ENCODE measurements at places on chromosomes 4 and X. TPM values are rescaled to one million over a fixed set of nuclear protein-coding genes. Genes with fewer than 3 reads are reported as not detected.

- H3K36me3 ChIP-seq, result no peaks in the 10 kb centered on the region
- no peak overlapping the region for H3K4me3 ChIP-seq
- H3K27ac ChIP-seq, result no peak overlapping the region
Observed at GRCh38 chr4:2321279-2322196, 59.6 kb upstream of the MXD4 start.

GRCh38 chr4:114072781-114073180 lies 93.3 kb upstream of the ARSJ start:
- no peak overlapping the region for H3K4me3 ChIP-seq
- H3K36me3 ChIP-seq, result no peaks in the 10 kb centered on the region
- DNase-seq, result peak; percentile 73
- no peaks in the 10 kb centered on the region for H3K27me3 ChIP-seq
- peaks cover 9% of the 10 kb centered on the region for H3K4me1 ChIP-seq
- no peak overlapping the region for H3K27ac ChIP-seq

DNA sequence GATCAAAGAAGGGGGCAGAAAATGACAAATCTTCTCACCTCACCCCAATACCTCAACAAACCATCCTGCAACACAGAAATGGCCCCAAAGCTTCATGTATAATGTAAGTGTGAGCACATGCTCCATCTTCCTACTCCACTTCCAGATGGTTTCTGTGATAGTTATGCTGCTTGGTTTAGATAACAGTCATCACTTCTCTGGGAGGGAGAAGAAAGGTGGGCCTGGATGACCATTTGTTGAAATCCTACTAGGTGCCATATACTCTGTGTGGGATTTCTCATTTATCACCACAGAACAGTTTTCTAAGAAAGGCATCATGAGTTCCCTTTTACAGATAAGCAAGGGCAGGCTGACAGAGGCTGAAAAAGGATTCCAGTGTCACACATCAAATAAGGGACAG lies 31.3 kb upstream of the NXF3 start:
- DNase-seq, result no peak
- no peaks in the 10 kb centered on the region for H3K4me1 ChIP-seq
- H3K27ac ChIP-seq, result no peak overlapping the region
- H3K4me3 ChIP-seq, result no peak overlapping the region
- no peaks in the 10 kb centered on the region for H3K27me3 ChIP-seq

DNA sequence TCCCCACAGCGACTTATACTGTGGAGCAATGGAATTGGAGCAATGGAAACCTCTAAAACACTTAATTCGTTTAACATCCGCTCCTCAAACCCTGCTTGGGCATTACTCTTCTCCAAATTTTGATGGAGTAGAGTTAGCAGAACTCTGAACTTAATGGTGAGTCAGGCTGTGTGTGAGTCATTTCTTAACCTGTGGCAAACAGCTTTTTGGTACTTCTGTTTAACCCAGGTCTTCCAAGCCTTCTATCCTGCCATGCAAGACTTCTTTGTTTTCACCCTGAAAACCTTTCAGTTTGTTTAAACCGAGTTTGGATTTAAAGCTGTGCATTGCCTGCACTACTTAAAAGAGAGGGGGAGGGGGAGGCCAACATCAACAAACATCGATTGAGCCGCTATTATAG lies 3.6 kb upstream of the AMOT start:
- H3K4me3 ChIP-seq, result no peak overlapping the region
- H3K27me3 ChIP-seq, result no peaks in the 10 kb centered on the region
- H3K36me3 ChIP-seq, result no peaks in the 10 kb centered on the region
- peak; percentile 34 for DNase-seq
- peaks cover 3% of the 10 kb centered on the region for H3K4me1 ChIP-seq

ANXA10 gene
- total RNA-seq, result not detected

KIAA0232 gene
- total RNA-seq, result 25.0 TPM

GRCh38 chr4:68520985-68521384 lies 55.1 kb downstream of the UGT2B17 start:
- no peak overlapping the region for H3K27ac ChIP-seq
- no peak for DNase-seq
- H3K36me3 ChIP-seq, result no peaks in the 10 kb centered on the region

- no peaks in the 10 kb centered on the region for H3K36me3 ChIP-seq
- no peak for DNase-seq
- no peak overlapping the region for H3K27ac ChIP-seq
- no peak overlapping the region for H3K4me3 ChIP-seq
- no peaks in the 10 kb centered on the region for H3K27me3 ChIP-seq
Observed at GRCh38 chrX:4787971-4788370, 1074.5 kb upstream of the PRKX start.

DNA sequence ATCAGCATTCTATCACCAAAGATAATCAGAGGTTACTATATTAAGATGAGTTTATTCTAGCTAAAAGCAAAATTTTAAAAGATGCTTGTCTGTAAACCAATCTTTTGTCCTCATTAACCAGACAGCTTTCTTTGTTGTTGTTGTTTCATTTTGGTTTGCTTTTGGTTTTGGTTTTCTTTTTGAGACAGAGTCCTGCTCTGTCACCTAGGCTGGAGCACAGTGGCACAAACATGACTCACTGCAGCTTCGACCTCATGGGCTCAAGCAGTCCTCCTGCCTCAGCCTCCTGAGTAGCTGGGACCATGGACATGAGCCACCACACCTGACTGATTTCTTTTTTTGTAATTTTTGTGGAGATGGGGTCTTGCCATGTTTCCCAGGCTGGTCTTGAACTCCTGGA lies 102.9 kb downstream of the COX18 start:
- H3K36me3 ChIP-seq, result no peaks in the 10 kb centered on the region
- H3K4me3 ChIP-seq, result no peak overlapping the region
- DNase-seq, result no peak
- peaks cover 15% of the 10 kb centered on the region for H3K4me1 ChIP-seq
- H3K27me3 ChIP-seq, result no peaks in the 10 kb centered on the region

ZNF711 gene
- 10.8 TPM for total RNA-seq

- H3K27ac ChIP-seq, result no peak overlapping the region
- no peak overlapping the region for H3K4me3 ChIP-seq
- peak; percentile 15 for DNase-seq
- H3K36me3 ChIP-seq, result no peaks in the 10 kb centered on the region
- no peaks in the 10 kb centered on the region for H3K27me3 ChIP-seq
- peaks cover 3% of the 10 kb centered on the region for H3K4me1 ChIP-seq
Observed at GRCh38 chr4:94690851-94691254, 66.9 kb upstream of the BMPR1B start.

IL21 gene
- total RNA-seq, result not detected

SCML1 gene
- 5.1 TPM for total RNA-seq

MAGEC1 gene
- not detected for total RNA-seq

Measured in astrocyte (in vitro differentiated cells and primary cell).